GM13977 (cell line): ENCODE measurements at places on chromosomes 6 and 20.

DNA sequence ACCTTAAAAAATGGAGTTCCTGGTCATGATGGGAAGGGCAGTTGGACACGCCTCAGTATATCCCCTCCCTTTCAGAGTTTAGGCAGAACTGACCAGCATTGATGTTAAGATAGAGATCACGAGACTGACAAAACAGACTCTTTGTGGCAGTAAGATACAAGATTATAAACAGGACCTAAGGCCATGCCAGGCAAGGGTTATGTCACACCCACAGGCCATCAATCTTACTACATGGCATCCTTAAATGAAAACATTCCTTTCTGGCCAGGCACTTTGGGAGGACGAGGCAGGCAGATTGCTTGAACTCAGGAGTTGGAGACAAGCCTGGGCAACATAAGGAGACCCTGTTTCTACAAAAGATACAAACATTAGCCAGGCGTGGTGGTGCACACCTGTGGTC lies 129.3 kb upstream of the MLN start:
- DNase-seq = no peak

GRCh38 chr20:25394276-25394675 lies 3.6 kb upstream of the ABHD12 start:
- no peak for DNase-seq

DNA sequence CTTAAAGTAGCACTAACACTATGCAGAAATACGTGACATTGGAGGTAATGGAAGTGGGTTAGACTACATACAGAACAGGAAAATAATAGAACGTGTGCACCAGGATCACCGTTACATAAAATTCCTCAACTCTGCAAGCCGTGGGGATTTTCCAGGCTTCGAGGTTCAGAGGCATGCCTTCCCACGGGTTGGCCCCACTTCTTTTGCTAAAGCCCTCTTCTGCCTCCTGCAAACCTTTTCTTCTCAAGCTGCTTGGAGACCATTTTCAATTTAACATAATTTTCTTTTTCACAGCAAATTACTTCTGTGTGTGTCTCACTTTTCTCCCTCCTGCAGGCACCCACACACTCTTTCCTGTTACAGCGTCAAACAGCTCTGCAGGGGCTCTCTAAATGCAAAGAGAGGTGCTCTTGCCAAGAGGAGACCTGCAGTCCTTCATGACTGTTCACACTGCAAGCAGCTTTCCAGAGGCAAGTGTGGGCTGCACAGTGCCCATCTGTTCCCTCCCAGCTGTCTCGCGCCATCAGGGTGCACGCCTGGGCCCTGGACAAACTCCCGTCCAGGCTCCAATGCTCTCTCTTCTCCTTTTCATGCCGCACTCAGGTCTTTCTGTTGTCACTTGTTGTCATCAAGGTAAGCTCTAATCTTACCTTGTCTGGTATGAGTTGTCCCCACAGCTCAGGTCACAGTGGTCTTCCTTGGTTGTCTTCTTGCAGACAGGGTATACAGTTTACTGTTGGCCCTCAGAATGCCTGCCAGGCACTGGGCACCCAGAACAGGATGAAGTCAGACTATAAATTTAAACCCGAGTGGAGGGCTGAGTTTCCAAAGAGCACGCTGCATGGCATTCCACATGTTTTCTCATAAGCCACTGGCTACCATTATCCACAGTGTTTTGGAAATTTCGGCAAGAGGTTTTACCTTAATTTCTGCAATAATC lies 164.8 kb upstream of the GGTLC1 start:
- no peak for DNase-seq

- DNase-seq = no peak
Measured at GRCh38 chr6:82679232-82679631, 315.6 kb downstream of the TPBG start.

- no peak for DNase-seq
Measured at GRCh38 chr6:35052694-35053565, 88.2 kb downstream of the TCP11 start.

DNA sequence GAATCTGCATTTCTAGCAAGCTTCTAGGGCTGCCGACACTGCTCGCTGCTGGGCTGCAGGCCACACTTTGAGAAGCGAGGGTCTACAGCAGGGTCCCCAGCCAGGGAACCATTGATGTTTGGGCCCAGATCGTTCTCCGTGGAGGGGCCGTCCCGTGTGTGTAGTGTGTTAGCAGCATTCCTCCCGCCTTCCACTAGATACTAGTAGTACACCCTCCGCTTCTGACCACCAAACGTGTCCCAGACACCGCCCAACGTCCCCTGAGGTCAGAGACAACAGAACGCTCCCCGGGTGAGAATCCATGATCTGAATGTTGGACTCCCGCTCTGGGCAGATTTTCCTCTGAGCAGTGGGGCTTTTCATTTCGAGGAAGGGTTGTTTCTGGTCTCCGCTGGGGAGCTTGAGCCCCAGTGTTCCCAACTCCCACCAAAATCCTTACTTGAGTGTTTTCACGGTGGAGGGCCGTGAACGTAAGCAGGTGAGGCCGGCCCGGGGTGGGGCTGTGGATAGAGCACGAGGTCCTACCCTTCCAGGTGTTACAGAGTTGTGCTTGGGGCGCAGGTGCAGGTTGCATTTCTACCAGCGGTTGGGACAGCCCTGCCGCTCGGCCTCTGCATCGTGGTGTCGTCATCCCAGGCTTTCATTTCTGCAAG lies 124.6 kb downstream of the SYCP2 start:
- no peak for DNase-seq

- DNase-seq = no peak
Measured at GRCh38 chr20:64082820-64083377, 1.3 kb downstream of the LKAAEAR1 start.

GRCh38 chr6:107832151-107833056 lies 8.3 kb upstream of the SCML4 start:
- DNase-seq = no peak

- no peak for DNase-seq
Measured at GRCh38 chr20:32577023-32577422, 8.1 kb downstream of the NOL4L start.

DNA sequence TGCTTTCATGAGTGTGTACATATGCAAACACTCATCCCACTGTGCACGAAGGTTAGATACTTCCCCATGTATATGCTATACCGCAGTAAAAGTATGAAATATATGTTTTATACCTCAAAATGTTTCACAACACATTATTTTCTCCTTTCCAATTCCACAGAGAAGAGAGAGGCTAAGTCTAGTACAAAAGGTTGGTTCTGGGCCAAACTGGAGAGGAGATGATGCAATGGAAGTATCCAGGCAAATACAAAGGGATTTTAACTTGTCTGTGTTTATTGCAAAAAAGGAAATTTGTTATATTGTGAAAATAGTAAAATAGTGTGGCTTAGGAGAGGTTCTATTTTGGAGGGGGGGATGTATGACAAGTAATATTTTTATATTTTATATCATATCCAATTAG lies 112.6 kb downstream of the PLCB1 start:
- no peak for DNase-seq

GRCh38 chr6:31569861-31570536 lies 2.1 kb upstream of the LTA start:
- DNase-seq = no peak

DNA sequence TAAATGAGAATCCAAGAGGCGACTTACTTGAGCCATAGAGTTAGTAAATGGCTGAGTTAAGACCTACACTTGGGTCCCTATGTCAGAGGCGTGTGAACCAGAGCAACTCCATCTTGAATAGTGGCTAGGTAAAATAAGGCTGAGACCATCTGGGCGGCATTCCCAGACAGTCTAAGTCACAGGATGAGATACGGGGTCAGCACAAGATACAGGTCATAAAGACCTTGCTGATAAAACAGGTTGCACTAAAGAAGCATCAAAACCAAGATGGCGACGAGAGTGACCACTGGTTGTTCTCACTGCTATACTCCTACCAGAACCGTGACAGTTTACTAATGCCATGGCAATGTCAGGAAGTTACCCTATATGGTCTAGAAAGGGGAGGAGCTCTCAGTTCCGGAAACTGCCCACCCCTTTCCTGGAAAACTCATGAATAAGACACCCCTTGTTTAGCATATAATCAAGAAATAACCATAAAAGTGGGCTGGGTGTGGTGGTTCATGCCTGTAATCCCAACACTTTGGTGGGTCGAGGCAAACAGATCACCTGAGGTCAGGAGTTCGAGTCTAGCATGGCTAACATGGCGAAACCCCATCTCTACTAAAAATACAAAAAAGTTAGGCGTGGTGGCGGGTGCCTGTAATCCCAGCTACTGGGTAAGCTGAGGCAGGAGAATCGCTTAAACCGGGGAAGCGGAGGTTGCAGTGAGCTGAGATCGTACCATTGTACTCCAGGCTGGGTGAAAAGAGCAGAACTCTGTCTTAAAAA lies 43.9 kb upstream of the EEF1A1 start:
- DNase-seq = no peak

DNA sequence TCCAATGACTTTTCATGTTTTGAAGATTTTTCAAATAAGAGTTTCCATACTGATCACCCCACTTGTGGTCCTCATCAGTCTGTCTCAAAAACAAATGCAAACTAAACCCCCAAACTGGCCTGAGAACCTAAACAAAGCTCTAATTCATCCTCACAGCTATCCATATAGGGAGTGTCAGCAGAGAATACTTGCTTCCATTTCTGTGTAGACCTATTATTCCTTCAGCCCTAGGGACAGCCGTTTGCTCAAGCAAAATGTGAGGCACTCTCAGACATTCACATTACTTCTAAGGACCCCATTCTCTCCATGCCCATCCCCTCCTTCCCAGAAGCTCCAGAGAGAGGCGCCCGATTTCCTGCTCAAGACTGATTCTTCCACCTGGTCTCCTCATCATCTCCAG lies 24.6 kb downstream of the DNAAF9 start:
- DNase-seq = no peak

GRCh38 chr6:26392932-26393636 lies 9.0 kb upstream of the BTN3A1 start:
- DNase-seq = no peak

- DNase-seq = no peak
Measured at GRCh38 chr20:19314621-19315020, 102.2 kb downstream of the SLC24A3 start.

DNA sequence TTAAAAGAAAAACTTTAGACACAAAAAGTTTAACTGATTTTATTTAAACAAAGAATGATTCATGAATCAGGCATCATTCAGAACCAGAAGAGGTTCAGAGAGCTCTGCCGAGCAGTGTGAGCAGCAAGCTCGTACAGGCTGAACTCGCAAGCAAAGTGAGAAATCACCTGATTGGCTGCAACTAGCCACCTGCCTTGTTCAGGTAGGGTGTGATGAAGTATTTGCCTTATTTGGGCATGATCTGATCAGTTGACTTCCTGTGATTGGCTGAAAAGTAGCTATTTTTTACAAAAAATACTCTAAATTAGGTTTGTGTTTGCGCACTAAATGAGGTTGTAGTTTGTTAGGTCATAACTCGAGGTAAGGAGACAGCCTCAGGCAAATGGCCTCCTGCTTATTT lies 80.7 kb downstream of the HIVEP1 start:
- DNase-seq = no peak

GRCh38 chr20:11676630-11677287 lies 240.9 kb upstream of the BTBD3 start:
- DNase-seq = no peak

- no peak for DNase-seq
Measured at GRCh38 chr6:56223995-56224394, 23.4 kb downstream of the COL21A1 start.

DNA sequence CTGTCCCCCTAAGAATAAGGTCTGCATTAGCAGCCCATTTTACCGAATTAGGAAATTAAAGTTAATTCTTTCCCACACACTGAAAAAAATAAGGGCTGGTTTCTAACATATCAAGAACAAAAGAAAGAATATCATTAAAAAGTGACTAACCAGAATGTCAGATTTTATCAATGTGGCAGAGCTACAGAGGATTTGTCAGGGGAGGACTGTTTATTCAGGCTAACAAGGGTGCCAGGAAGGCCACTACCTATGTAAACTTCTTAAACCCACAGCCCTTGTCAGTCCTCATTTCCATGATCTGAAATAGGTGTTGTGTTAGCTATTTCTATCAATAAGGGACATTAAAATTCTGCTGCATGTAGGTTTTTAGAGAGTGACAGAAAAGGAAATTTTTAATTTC lies 76.4 kb downstream of the BACH2 start:
- DNase-seq = no peak

DNA sequence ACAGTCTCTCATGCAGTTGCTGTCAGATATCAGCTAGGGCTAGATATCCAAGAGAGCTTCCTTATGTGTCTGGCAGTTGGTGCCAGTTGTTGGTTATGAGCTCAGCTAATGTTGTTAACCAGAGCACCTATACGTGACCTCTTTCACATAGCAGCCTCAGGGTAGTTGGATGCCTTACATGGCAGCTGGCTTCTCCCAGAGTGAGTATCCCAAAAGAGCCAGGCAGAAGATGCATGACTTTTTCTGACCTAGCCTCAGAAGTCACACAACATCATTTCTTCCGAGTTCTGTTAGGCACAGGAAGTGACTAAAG lies 175.7 kb downstream of the VEGFA start:
- DNase-seq = no peak

DNA sequence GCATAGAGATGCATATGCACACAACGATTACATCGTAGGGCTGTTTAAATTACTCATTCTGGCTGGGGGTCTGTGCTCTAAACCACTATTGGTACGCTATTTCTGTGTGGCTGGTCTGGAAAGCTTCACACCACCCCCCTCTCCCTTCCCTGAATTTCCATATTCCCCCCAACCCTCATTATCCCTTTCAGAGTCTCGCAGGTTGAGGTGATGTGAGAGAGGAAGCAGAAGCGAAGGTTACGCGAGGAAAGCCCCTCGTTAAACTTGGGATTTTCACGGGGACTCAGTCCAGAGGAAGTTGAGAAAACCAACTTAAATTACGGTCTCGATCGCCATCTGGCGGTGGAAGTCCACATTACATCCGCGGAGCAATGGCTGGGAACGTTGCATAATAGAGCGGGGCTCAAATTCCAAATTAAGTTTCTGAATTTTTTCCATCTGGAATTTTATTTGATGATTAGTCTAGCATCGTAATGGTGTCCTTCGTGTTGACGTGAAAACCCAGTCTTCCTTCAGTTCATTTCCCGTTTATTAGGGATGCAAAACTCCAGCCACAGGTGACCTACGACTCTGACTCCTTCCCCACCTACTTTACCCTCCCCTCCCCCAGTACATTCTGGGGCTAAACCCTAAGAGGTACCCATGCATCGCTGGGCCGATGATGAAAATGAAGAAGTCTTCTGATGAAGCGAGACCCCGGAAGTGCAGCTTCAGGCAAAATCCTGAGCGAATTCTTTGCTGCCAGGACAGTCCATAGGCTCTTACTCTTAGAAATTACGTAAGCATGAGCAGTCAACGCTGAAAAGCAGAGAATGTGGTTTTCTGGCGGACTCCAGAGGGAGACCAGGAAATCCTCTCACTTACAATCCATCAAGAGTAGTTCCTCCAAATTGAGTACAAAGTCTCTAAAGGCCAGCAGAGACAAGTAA lies 19.7 kb downstream of the HLA-DOB start:
- peak; percentile 52 for DNase-seq

- DNase-seq = no peak
Measured at GRCh38 chr6:36139431-36139830, 9.1 kb downstream of the MAPK13 start.

- DNase-seq = no peak
Measured at GRCh38 chr6:88276331-88276730, 110.2 kb upstream of the CNR1 start.

- DNase-seq = no peak
Measured at GRCh38 chr20:8073024-8073832, 53.7 kb upstream of the TMX4 start.
